ENCODE measurements at places on chromosomes 11 and 22.

GRCh38 chr11:98766903-98767302, 253.8 kb upstream of the CNTN5 start:
- DNase-seq: no peak

GRCh38 chr11:95248666-95249467, 17.9 kb upstream of the SESN3 start:
- no peak for DNase-seq

DNA sequence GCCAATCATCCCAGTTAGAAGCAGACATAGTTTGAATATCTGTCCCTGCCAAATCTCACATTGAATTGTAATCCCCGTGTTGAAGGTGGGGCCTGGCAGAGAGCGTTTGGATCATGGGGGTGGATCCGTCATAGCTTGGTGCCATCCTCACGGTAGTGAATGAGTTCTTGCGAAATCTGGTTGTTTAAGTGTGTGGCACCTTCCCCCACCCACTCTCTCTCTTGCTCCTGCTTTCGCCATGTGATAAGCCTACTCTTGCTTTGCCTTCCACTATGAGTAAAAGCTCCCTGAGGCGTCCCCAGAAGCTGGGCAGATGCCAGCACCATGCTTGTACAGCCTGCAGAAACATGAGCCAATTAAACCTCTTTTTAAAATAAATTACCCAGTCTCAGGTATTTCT, 5.0 kb upstream of the CCDC81 start:
- no peak for DNase-seq

- DNase-seq: no peak
Measured at GRCh38 chr11:9662273-9662672, 1.6 kb upstream of the SWAP70 start.

- DNase-seq: no peak
Measured at GRCh38 chr11:75982309-75982708, 167.3 kb downstream of the UVRAG start.

- no peak for DNase-seq
Measured at GRCh38 chr11:44906649-44907048, 44.0 kb downstream of the TP53I11 start.

- DNase-seq: no peak
Measured at GRCh38 chr22:49655168-49655812, 172.4 kb downstream of the BRD1 start.

- DNase-seq: no peak
Measured at GRCh38 chr11:126414615-126415014, 59.1 kb downstream of the ST3GAL4 start.

- no peak for DNase-seq
Measured at GRCh38 chr11:128759597-128759996, 65.7 kb downstream of the FLI1 start.

DNA sequence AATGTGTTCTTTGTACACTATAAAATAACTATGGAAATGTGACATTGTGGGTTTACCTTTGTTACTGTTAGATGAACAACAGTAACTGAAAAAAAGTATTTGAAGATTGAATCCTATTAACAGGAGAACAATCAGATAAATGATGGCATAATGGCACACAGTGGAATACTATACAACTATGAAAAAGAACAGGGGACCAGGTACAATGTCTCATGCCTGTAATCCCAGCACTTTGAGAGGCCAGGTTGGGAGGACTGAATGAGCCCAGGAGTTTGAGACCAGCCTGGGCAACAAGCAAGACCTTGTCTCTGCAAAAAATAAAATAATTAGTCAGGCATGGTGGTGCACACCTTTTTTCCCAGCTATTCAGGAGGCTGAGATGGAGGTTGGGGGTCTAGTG, 14.4 kb upstream of the OSBP start:
- DNase-seq: no peak

DNA sequence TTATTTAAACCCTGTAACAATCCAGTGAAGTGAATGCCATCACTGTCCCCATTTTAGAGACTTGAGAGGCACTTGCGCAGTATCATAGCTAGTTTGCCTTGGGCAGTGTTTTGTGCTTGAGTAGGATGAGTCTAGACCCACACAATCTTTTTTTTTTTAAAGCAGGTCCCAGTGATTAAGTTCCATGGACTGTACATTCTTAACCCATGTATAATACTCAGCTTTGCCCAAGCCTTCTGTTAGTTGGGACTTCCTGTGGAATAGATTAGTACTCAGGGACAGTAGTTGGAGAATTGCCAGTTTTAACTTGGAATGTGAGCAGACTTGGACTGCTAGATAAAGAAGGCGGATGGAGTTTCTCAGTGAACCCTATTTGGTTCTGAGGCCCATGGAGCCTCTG, 108.6 kb upstream of the RASSF10 start:
- no peak for DNase-seq

- no peak for DNase-seq
Measured at GRCh38 chr11:112785719-112786118, 175.5 kb upstream of the NCAM1 start.

GRCh38 chr11:78208257-78209165, 19.8 kb downstream of the USP35 start:
- no peak for DNase-seq

DNA sequence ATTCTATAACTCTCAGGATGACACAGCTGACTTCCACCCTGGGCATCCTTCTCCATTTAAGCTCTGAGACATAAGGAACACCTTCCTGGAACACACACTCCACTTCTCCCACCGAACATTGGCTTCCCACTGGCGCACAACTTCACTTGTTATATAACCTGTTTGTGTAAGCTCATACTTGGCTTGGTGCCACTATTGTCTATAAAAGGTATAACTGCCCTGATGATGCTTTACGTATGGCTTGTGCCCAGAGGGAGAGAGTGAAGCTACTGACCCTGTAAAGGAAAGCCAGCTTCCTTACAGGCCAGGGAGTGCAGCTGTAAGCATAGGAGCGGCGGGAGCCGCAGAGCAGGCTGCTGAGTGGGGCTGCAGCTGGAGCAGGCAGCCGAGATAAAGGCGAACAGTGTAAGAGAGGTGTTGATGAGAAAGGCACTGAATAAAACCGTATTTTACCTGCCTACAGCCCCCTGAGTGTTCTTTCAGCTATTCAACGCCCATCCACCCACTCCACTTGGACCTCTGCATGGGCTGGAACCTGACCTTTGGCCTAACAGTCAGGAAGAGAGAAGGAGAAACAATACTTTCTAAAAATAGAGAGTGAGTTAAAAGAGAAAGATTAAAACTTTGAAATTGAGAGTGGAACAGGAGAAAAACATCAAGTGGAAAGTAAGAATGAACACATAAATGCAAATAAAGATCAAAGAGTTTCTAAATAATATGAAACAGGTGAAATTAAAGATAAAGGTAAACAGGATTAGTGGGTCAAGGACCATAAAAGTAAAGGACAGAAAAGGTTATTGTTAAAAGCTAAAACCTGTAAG, 252.1 kb upstream of the ARHGAP42 start:
- peak; percentile 3 for DNase-seq

- DNase-seq: no peak
Measured at GRCh38 chr11:117395476-117395875, 67.8 kb downstream of the CEP164 start.

DNA sequence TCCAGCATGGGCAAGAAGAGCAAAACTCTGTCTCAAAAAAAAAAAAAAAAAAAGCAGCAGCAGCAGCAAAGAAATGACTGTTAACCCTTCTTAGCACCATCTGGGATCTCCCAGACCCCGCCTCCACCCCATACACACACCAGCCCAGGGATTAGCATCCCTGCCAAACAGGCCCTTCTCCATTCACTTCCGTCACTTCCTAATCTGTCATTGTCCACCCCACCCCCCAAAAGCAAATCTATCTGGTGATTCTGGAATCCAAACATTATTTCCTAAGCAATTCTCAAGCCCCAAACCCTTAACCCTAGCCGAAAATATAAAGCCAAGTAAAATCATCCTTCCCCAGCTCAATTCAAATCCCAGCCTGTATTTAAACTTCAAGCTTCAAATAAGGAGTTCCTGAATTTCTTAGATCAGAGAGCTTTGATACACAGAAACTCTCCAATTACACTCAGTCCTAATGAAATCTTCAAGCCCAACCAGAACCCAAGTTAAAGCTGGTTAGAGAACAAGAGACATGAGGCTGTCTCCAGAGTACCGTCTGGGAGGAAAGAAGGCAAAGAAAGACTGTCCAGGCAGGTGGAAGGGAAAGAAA, 6.0 kb upstream of the AHNAK start:
- no peak for DNase-seq

GRCh38 chr22:38638728-38639127, 17.5 kb downstream of the FAM227A start:
- DNase-seq: no peak

- no peak for DNase-seq
Measured at GRCh38 chr11:21461701-21462100, 731.2 kb upstream of the ANO5 start.

GRCh38 chr11:78045851-78046485, 17.7 kb upstream of the THRSP start:
- DNase-seq: peak; percentile 89

DNA sequence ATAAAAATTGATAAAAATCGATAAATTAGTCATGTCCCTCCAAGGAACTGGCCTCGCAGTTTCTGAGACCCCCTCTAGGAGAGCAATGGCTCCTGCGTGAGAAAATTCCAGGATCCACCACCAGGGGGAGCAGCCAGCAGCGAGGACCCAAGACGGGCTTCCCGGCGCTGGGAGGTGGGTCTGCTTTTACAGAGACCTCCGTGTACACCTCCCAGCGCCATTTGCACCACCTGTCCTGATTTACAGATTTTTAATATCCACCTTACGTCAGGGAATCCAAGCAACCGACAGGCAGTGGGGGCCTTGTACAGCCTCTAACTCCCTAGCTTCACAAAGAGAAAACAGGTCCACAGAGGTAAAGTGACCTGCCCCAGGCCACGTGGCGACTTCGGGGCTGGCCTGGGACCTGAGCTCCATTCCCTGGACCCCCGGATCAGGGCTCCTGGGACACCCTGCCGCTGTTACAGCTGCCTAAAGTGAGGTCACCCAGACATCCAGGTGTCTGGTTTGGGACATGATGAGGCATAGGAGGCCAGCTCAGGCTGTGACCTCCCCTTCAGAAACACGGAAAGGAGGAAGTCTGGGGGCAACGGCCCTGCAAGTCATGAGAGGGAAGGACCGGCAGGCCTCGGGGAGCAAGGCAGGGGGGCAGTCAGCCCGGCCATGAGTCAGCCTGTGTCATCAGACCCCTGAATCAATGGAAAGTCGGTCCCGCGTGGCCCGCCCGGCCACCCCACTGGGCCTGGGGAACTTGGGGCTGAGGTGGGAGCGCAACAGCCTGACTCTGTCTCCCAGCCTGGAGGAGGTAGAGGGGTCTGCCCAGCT, 3.5 kb downstream of the OSM start:
- peak; percentile 95 for DNase-seq

GRCh38 chr22:37498289-37498909, 12.2 kb upstream of the MFNG start:
- DNase-seq: peak; percentile 75

DNA sequence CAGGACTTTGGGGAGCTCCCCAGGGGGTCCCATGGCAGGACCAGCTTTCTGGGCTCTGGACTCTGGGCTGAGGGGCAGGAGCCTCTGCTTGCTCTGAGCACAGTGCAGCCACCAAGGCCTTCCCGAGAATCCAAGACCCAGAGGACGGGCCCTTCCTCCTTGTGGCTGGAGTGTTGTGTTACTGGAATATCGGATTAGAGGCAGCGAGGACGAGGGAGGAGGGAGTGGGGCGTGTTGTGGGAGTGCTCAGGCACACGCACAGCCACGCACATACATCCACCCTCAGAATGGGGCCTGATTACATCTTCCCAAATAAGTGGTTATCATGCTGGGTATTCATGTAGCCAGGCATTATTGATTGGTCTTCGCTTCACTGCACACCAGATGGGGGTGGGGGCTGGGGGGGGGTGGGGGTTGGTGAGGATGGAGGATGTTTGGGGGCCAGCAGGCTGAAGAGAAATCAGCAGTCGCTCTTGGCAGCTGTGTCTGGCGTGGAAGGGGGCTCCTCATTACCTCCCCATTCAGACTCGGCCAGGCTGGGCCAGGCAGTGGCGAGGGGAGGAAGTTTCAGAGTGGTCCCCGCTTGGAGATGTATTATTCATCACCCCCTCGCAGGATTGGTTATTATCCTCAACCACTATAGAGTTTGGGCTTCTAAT, 120.9 kb downstream of the ST3GAL4 start:
- no peak for DNase-seq

GRCh38 chr11:111878385-111878848, 548 bp downstream of the FDXACB1 start:
- no peak for DNase-seq

DNA sequence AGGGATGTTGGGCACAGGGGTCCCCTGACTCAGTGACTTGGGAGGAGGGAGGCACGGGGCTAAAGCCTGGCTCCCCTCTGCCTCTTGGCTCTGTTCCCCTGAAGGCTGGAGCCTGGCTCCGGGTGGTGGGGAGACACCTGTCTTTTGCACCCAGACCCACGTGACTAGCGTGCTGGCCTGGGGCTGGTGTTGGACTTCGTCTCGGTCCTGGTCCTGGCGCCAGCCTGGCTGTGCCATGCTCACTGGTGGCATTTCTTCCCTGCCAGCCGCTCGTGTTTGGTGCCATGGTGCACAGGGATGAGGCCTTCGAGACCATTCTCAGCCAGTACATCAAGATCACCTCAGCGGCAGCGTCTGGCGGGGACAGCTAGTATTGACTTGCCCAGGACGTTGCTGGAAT, 56.7 kb downstream of the GRAMD4 start:
- no peak for DNase-seq

- no peak for DNase-seq
Measured at GRCh38 chr11:47869544-47870393, 21.6 kb upstream of the NUP160 start.

DNA sequence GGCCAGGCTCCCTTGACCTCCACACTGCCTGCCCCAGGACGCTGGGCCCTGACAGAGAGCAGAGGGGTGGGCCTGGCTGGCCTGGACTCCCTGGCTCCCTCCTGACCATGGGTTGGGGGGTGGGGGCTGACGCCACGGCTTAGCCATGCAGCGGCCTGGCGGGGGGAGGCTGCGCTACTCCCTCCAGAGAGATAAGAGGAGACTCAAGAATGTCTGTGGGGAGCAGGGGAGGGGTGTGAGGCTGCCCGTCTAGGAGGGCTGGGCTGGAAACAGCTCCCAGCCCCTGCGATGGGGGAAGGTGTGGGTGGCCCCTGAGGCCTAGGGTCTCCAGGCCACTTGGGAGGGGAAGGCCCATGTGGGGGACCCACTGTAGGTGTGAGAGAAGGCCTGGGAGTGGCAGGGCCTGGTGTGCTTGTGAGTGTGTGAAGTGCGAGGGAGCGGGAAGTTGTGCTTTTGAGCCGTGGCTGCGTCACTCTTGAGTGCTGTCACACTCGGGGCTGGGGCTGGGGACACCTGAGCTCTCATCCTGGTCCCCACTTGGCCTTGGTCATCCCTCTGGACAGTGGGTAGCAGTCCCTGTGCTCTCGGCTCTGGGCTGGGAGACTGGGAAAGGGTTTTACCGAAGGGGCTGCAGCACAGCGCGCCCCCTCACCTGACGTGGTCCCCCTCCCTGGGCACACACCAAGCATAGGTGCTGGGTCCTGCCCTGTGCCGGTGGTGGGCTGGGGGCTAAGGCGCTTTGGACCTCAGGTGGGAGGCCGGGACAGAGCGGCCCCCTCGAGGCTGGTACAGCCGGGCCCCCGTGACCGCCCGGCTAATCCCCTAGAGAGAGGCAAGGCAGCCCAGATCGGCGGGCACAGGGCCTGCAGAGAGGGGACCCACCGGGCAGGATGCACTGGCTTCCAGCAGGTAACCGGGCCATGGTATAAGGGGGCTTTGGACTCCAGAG, 2.4 kb downstream of the MYRF start:
- DNase-seq: peak; percentile 33

Data from nephron progenitor cell (in vitro differentiated cells).